ENCODE measurements at places on chromosomes 2 and 18. TPM values are rescaled to one million over a fixed set of nuclear protein-coding genes. Genes with fewer than 3 reads are reported as not detected.

DNA sequence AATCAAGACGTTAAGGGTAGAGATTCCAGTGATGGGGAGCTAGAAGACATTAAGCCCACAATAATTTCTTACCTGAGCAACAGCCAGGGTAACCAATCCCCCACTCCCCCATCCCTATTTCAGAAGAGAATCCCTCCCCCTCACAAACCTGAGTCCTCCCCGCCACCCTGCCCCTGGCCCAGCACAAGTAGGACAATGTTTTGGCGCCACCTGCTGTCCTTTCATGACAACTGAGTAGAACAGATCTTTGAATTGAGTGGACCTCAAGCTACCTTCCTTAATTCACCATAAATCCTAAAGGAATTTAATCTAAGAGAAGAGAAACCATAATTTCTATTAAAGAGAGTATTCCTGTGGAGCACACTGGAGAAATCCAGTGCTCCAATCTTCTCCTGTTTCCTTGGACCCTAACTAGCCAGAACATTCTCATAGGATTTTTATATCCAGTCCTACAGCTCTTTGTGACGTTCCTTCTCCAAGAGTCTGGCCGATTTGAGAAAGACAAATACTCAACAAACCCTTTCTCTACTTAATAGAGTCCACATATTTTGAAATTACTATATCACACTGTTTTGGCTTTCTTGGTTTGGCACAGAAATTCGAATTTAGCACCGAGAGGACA lies 41.1 kb downstream of the NHEJ1 start:
- DNase-seq, result no peak

- DNase-seq, result no peak
These were observed 58.2 kb downstream of the KLF7 start for GRCh38 chr2:207107551-207107950.

DNA sequence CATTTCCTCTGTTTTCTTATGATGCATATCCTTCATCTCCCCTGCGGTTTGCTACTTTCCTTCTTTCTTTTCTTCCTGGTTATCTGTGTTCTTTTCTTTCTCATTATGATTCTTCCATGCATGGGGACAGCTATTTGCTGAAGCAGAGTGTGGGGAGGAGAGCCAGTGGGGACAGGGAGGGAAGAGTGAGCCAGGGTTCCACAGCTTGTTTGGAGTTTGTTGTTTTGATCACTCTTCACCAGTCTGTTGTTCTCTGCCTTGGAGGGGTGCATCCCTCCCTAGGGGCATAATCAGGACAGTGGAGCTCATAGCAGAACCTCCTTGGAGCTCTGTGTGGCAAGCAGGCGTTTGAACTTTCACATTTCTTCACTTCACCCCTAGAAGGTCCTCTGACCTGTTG lies 68.0 kb downstream of the ADAM23 start:
- no peak for DNase-seq

DNA sequence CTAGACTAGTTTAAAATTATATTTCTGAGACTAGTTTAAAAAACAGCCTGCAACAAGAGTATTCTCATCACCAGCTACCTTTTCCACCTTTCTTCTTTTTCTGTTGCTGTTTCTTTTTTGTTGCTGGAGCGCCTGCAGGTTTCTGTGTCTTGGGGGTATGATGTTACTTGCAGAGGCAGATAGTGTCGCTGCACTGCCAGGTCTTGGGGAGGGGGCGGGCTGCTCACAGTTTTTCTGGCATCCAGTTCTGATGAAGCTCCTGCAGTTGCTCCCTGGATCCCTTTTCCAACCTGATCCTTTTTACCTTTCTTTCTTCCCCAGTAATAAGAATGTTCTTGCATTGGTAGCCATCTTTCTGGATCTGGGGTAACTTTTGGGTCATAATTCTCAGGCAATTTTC lies 8.0 kb upstream of the C18orf32 start:
- DNase-seq, result no peak

GRCh38 chr2:22454826-22455485 lies 930.0 kb upstream of the KLHL29 start:
- DNase-seq, result no peak

- no peak for DNase-seq
These were observed 38.9 kb upstream of the SCG2 start for GRCh38 chr2:223641082-223641481.

- no peak for DNase-seq
These were observed 187.1 kb upstream of the PIK3C3 start for GRCh38 chr18:41767960-41768359.

DNA sequence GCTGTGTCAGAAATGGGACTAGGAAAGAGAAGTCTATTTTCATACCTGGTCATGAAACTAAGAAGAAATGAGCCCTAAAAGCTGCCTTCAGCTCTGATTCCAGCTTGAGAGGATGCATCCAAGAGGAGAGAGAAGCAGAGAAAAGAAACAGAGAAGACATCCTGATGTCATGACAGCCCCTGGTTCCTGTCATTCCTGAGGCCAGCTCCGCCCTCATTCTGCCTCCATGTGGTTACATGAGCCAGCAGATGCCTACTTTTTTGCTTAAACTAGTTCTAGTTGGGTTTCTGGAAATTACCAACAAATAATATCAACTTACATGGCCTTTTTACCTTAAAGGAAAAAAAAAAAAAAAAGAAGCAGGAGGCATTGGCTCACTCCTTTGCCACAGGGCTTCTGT lies 14.1 kb upstream of the ACKR3 start:
- no peak for DNase-seq

- no peak for DNase-seq
These were observed 883.0 kb downstream of the LRRTM4 start for GRCh38 chr2:76639171-76639680.

DNA sequence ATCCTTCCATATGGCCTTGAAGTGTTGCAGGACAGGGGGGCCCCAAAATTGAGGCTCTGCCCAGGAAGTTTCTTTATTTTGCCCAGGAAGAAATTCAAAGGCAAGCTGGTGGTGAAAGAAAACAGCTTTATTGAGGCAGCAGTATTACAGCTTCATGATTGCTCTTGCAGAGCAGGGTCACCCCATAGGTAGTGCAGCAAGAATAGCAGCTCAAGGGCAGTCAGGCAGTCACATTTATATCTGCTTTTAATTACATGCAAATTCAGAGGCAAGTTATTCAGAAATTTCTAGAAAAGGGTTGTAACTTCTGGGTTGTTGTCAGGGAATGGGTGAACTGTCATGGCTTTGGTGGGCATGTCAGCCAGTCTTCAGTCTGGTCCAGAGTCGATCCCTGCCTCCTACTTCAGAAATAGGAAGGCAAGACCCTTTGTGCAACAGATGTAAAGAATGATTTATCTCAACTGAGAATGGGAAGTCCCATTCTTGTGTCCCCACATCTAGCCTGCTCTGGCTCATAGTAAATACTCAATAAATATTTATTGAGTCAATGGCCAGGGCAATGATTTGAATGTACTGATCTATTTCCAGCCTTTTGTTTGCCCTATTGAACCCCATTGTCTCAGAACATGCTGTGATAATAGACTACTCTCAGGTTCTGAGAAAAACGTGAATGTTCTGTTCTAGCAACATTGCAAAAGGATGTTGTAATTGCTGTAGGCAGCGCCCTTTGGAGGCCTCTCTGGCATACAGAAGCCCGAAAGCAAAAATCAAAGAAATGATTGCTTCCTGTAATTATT lies 129.8 kb downstream of the MYO3B start:
- DNase-seq, result no peak

DNA sequence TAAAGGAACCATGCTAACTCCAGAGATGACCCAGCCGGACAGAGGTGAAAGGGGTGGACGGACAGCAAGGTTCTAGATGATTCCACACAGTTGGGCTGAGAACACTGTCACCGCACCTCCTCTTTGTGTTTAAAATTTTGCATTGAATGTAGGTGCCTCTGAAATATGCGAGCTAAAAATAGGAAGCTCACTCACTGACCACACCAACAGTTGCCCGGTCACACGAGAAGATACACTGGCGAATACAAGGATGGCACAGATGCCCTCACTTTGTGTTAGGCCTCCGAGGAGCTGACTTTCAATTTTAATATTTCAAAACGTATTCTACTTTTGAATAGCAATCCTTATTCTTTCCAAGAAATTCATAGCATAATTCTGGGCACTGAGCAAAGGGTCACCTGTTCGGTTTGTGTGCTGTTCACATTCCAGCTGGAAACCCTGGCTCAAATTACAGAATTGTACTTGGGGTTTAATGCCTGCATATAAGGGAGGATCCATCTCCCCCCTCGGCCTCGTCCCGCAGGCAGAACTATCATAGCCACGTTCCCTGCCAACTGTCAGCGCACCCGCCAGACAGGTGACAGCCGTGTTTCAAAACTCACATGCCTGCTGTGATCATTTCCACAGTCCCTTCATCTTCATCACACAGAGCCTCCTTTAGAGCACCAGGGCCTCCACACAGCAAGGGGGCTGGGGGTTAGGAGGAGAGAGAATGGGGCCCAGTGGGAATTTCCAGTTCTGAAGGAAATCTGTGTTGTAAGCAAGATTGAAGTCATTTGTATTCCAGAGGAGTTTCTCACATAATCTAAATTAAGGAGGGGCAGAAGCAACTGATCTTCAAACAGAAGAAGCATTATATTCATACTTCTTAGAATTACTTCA lies 48.2 kb downstream of the ADI1 start:
- DNase-seq, result no peak

GRCh38 chr18:24876266-24876665 lies 415.8 kb downstream of the HRH4 start:
- no peak for DNase-seq

- no peak for DNase-seq
These were observed 7.1 kb downstream of the PPP1R1C start for GRCh38 chr2:181992776-181993175.

DNA sequence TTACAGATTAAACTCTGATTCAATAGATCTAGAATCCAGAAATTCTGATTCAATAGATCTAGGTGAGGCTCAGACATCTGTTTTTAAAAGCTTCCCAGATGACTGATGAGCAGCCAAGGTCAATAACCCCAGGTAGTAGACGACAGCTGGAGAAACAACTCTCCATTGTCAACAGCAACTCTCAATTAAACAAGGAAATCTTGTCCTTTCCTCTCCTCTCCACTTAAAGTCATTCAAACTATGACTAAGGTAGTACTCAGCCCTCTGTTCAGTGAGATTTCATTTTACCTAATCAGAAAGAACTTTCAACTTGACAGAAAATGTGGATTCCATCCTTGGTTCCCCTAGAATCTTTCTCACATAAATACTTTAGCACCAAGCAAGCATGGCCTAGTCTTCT lies 94.6 kb upstream of the SCG2 start:
- DNase-seq, result no peak

DNA sequence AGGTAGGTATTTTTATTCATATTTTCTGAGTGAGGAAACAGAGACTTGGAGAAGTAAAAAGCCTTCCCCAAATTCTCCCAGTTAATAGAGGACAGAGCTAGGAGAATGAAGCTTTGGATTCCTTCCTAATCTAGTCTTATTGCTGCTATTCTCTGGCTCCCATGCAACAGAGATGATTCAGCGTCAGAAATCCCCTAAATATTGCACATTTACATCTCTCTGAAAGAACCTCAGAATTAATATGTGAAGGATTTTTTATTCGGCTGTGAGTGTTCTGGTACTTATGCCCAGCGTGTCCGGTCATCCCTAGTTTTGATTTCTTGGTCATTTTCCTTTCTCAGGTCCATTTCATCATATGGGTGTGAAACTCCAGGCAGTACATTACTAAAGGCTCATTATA lies 91.2 kb upstream of the SESTD1 start:
- no peak for DNase-seq

GRCh38 chr2:73111073-73112025 lies 1.4 kb downstream of the RAB11FIP5 start:
- no peak for DNase-seq

DNA sequence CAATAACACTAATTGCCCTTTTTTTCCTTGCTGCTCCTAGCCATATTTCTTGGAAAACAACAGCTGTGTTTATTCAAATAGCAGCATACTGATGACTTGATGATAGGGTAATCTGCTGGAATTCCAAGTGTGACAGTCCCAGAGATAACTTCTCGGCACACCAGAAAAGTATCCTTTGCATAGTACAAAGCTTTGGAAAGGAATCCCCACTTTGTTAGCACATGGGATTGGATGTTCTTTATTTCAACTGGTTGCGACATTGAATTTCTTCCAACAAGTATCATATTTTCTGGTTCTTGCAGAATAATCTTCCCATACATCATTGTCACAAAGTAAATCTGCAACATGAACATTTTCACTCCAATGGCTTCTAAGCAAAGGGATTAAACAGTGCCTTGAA lies 445.8 kb upstream of the ACVR2A start:
- DNase-seq, result no peak

GRCh38 chr2:196951973-196952372 lies 25.5 kb upstream of the PGAP1 start:
- DNase-seq, result no peak

DNA sequence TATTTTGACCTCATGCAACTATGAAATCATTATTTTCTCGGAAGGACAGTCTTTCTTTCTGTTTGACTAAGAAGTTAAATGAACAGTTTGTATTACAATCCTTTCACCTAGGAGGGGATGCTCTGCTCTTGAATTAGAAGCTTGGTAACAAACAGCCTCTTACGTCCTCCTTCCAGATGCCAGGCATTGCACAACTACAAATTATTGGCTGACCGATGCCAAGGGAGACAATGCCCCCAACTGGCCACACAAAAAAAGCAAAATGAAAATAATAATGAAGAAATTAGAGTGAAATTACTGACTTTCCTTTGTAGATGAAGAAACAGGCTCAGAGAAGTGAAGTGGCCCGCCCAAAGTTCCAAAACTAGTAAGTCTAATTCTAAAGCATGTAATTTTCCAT lies 177.9 kb downstream of the CYRIA start:
- no peak for DNase-seq

DNA sequence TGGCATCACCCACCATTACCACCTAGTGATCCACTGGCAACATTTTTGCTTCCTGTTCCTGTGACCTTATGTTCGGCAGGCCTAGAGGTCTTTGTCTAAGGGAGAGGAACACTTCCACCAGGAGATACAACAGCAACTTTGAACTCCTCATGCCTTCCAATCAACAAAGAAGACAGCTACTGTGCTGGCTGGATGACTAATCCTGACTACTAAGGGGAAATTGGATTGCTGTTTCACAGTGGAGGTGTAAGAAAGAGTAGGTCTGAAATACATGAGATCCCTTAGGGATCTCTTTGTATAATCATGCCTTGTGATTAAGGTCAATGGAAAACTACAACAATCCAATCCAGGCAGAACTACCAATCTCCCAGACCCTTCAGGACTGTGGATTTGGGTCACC lies 45.2 kb downstream of the EIF2AK3 start:
- no peak for DNase-seq

- no peak for DNase-seq
These were observed 61.1 kb downstream of the CABLES1 start for GRCh38 chr18:23196119-23197007.

DNA sequence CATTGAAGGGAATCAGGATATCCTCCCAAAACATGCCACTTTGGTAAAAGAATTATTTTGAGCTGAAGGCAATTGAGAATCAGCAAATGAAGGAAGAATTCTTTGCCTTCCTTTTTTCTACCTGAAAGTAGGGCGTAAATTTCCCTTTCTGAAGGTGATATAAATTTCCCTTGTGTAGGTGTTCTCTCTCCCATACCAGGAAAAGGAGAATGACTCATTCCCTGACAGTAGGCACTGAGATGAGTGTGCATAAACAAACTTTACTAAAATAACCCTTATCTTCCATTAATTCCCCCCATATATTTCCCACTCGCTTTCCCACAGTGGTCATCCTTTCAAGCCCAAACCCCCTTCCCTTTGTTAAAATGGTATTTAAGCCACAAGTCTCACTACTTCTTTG lies 1339.0 kb downstream of the LRP1B start:
- no peak for DNase-seq

The C2orf72 gene
- 18.5 TPM for polyA plus RNA-seq

The C2orf78 gene
- polyA plus RNA-seq, result not detected

The MARCO gene
- polyA plus RNA-seq, result not detected

The DNER gene
- 3.0 TPM for polyA plus RNA-seq

The TWIST2 gene
- 22.8 TPM for polyA plus RNA-seq

The ZC3H15 gene
- polyA plus RNA-seq, result 51.1 TPM

The LRP2 gene
- polyA plus RNA-seq, result not detected

All from sigmoid colon (tissue), 7 donors.